ENCODE measurements at places on chromosomes 3 and 15.
A peak's percentile ranks its signal among the peaks of the same experiment; 100 is the strongest.

DNA sequence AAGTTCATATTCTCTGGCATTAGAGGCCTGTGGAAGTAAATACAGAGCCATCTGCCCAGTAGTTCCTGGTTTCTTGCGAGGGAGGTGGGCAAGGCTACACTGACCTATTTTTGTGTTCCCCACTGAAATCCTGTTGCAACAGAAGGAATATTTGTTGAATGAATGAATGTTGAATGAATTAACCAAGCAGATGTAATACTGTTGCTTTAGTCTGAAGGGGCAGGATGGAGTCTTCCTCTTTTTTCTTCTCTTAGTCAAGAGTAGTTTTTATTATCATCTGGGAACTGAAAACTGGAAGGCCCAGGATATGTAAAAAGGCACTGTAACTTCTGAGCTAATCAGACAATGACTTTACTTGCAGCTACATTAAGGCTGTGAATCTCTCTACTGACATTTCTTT lies 17.1 kb downstream of the BLOC1S6 start:
- DNase-seq = no peak

GRCh38 chr3:55875113-55875512 lies 388.0 kb upstream of the WNT5A start:
- no peak for DNase-seq

DNA sequence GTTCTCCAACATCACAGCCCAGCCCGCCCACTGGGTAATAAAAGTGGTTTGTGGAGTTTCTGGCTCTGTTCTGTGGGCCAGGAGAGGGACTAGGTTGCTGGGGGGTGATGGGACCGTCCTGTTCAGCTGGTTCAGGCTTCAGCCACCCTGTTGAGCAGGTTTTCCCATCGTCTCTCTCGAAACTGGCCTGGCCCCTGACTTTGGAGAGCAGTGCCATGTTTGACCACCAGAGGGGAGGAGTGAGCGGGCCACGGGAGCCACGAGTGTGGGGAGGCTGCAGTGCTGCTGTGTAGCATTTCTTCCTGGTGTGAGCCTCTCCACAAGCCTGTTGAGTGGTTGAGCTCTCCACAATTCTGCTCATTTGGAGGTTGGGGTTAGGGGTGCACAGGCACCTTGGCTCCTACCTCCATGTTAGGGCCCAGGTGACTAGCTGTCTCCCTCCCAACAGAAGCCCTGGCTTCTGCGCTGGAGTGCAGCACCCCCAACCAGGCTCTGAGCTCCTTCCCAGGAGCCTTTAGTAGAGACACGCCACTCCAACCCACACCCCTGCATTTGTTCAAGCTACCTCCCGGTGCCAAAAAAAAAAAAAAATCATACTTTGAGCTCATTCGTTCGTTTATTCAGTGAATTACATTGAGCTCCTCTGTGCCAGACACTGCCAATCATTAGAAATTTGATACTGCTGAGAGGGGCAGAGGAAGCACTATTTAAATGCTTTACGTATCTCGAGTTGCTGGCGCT lies 13.9 kb downstream of the SPINT1 start:
- DNase-seq = peak; percentile 91

DNA sequence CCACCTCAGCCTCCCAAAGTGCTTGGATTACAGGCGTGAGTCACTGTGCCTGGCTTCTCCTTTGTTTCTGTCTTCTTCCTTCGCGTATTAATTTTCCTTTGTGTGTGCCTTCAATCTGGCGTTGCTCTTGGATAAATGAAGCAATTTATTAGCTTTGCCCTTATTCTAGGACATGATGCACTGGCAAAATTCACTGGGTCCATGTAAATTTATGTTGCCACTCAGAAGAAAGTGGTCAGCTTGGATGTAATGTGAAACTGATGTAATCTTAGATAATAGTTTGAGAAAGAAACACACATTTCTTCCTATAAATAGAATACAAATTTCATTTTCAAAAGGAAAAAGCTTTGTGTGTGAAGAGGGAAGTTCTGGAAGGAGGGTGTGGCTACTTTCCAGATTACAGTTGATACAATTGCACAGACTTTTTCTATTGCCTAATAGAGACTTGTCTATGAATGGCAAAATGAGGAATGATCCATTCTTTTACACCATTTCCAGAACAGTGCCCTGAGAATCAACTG lies 23.3 kb upstream of the ATP1B3 start:
- DNase-seq = no peak

DNA sequence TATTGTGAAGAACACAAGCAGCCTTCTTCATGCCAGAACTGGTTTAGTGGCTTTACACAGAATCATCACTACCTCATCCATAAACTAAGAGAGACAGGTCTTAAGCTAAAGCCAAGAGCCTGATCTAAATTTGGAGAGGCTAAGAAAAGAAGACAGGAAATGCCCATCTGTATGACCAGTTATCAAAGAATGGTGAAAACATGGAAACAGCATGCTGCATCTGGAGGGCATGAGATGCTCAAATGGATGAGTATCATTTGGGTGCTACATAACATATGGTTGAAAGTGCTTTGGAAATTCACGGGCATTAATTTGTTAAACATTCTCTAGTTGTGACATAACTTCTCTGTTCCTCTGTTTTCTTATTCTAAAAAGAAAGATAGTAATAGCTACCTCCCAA lies 112.5 kb downstream of the CPNE4 start:
- no peak for DNase-seq

DNA sequence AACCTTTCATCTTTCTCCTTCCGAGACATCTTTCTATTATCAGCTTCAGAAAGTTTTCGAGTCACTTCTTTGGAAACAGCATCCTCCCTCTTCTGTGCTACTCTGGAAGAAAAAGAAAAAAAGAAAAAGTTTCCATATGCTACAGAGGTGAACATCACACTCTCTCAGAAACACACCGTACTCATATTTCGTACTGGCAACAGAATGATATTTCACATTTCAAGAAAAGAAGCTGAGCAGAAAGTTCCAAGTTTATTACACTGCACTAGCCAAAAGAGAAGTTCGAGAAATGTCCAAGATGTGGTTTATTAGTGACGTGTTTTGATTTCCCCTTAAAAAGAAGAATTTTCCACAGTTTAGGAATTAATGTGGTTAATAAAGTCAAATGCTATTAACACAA lies 6.0 kb downstream of the SSR3 start:
- DNase-seq = no peak

- no peak for DNase-seq
Observed at GRCh38 chr3:101890716-101891115, 41.4 kb downstream of the NFKBIZ start.

DNA sequence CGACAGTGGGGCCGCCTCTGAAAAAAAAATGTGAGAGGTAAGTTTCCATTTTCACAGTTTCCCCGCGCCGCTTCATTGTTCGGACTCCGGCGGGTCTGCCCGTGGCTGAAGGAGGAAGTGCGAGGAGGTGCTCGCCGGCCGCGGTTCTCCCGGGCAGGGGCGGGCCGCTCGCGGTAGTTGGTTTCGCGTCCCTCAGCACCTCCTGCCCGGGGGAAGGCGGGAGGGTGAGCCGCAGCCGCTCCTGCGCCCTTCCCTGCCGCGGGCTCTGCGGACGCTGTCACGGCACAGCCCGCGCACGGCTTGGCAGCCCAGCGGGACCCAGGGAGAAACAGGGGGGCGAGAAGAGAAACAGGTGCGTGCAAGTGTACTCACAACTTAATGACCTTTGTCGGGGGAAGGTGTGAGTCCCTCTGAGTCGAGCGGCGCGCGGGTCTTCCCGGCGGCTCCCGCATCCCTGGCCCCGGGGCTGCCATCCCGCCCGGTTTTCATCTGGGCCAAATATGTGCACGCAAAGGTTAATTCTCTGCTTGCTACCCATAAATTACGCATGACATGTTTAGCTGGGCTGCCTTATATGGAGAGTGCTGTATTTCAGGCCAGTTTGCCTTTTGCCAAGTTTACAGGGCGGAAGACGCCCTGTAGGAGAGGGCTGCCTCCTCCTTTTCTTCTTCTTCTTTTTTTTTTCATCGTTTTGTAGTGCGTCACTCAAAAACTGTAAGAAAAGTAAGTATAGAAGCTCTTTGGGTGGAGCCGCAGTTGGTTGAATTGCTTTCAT lies 514 bp downstream of the MBNL1 start:
- peak; percentile 73 for DNase-seq

- DNase-seq = no peak
Observed at GRCh38 chr15:62887113-62887570, 155.4 kb upstream of the TPM1 start.

DNA sequence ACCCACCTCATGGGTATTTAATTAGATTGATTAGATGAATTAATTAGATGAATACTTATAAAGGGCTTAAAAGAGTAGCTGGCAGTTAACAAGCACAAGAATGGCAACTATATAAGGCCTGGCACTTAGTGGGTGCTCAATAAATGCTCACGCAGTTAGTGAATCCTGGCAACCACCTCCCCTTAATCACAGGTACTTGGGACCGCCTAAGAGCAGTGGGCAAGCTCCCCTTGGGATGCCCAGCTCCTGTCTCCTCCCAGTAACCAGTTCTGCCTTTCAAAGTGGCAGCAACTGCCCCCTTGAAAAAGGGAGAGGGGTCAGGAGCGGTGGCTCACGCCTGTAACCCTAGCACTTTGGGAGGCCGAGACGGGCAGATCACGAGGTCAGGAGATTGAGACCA lies 4.6 kb downstream of the LYZL4 start:
- DNase-seq = no peak

All from transverse colon (tissue), 4 donors.